Mesenteric fat pad (tissue), 1 donor: ENCODE measurements at places on chromosomes 2 and 18. TPM values are rescaled to one million over a fixed set of nuclear protein-coding genes. Genes with fewer than 3 reads are reported as not detected.

The TLX2 gene
- not detected for total RNA-seq

DNA sequence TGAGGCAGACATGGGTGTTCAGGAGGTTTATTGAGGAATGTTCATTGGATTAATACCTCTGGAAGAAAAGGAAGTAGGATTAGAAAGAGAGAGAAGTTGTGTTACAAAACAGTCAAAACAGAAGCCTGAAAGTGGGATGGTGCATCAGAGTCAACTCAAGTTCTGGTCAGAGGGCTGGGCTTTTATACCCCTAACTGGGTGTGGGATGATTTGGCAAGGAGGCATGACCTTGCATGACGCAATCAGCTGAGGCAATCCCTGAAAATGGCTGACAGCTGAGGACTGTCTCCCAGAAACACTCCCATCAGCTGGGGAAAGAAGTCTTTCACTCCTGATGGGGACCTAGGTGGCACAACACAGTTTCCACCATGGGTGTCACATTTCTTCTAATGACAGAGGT, 818.2 kb downstream of the SATB2 start:
- no peak for DNase-seq

The KCNS3 gene
- 1.1 TPM for total RNA-seq

GRCh38 chr18:62663731-62664336, 51.5 kb upstream of the PHLPP1 start:
- no peak for DNase-seq

The MCM6 gene
- 16.0 TPM for total RNA-seq

DNA sequence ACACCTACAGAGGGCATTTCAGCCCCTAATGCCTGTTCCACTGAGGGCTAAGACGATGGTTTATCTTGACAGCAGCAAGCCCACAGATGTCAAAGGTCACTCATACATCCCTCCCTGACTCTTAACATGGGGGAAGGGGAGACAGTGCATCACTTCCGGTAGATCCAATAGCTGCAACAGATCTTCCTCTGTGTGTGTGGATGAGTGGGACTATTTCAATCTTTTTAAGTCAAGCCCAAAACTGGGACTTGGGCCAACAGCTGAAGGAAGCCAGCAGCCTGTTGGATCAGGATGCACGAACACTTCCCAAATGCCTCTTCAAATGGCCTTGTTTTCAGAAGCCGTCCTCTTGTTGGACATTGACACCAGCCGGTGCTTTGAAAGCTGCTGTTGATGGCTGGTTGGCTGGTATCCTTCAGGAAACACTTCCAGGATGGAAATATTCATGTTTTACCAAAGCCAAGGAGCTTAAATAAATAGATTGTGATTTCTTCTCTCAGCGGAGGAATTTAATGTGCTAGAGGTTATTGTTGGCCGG, 59.2 kb downstream of the IL1R2 start:
- DNase-seq: no peak

GRCh38 chr18:78507217-78507616, 472.4 kb upstream of the SALL3 start:
- no peak for DNase-seq

GRCh38 chr2:170354388-170354787, 176.4 kb downstream of the MYO3B start:
- DNase-seq: no peak

The KCNE4 gene
- 15.0 TPM for total RNA-seq

DNA sequence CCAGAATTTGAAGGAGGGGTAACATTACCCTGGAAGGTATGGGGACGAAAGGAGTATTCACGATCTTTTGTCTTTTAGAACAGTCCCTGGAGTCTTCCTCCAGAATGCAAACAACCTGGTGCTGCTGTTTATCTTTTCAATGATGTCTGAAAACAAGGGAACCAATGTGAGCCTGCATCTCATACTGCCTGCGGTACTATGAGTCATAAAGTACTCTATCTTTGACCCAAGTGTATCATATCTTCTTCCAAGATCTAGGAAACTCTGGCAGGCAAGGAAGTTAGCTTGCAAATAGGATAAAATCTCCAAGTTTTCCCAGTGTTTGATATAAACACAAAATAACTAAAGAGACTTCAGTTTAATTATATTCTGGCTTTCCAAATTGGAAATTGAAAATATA, 968.5 kb downstream of the LRP1B start:
- DNase-seq: no peak

DNA sequence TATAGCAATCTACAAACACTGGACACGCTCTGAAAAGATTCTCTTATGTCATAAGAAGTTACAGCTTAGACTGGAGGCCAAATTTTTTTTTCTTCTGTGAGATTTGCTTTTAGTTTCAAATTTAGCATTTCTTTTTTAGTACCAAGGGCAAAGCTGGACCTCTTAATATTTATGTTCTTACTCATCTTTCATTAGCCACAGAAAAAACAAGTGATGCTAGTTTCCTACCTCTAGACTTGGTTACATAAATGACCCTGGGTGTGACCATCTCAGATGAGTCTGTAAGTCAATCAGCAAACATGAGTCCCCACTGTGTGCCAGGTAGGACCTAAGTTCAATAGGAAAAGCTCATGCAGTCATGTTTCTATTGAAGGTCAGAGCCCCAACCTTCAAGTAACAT, 94.4 kb downstream of the MEP1B start:
- DNase-seq: no peak

GRCh38 chr2:31238126-31238905, 4.4 kb downstream of the EHD3 start:
- peak; percentile 41 for DNase-seq

The MYL1 gene
- not detected for total RNA-seq

The LBX2 gene
- total RNA-seq: 2.6 TPM

GRCh38 chr2:153235516-153235915, 243.0 kb downstream of the RPRM start:
- no peak for DNase-seq

The POTEJ gene
- total RNA-seq: not detected

The SLC16A14 gene
- total RNA-seq: 2.5 TPM
